AG20443 (cell line): ENCODE measurements at places on chromosomes 1 and 21.
A peak's percentile ranks its signal among the peaks of the same experiment; 100 is the strongest.

DNA sequence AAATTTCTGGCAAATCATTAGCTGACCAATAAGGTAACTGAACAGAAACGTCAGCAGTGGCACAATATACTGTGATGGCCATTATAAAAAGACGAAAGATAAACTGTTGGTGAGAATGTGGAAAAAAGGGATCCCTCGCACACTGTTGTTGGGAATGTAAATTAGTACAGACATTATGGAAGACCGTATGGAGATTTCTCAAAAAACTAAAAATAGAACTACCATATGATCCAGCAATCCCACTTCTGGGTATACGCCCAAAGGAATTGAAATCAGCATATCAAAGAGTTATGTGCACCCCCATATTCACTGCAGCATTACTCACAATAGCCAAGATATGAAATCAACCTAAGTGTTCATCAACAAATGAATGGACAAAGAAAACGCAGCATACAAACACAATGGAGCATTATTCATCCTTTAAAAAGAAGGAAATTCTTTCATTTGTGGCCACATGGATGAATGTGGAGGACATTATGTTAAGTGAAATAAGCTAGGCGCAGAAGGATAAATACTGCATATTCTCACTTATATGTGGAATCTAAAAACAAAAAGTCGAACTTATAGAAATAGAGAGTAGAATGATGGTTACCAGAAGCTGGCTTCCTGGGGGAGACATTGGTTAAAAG lies 257.7 kb downstream of the RHOU start:
- no peak for DNase-seq

DNA sequence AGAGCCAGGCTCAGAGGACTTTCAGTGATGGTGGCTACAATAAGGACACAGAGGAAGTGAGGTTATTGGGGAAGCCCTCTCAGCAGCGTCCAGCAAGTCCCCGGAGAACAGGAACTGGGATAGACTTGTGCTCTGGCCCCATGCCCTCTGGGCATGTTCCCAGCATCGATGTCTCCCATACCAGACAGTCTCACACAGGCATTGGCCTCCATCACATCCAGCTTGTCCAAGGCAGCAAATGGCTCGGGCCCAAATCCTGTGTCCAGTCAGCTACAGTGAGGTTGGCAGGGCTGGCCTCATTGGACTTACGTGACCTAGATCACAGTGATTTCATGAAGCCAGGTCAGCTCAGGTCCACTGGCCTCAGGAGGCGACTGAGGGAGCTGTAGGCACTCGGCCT lies 19.6 kb upstream of the TMEM54 start:
- DNase-seq: no peak

DNA sequence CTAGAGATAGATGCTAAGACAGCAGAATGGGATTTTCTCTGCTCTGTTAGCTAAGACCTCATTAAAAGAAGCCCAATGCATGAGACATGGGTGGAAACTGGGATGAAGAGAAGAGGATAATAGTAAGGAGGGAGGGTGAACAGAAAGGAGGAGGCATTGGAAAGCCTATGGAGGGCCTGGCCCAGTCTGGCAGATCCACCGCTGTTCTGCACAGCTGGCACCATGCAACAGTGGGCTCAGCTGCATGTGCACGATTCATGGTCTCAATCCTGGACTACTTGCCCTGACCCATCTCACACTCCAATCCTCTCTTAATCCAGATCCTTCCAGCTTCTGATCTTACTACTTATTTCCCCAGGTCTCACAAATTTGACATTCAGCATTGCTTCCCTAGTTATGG lies 2.2 kb downstream of the PHC2 start:
- DNase-seq: no peak

DNA sequence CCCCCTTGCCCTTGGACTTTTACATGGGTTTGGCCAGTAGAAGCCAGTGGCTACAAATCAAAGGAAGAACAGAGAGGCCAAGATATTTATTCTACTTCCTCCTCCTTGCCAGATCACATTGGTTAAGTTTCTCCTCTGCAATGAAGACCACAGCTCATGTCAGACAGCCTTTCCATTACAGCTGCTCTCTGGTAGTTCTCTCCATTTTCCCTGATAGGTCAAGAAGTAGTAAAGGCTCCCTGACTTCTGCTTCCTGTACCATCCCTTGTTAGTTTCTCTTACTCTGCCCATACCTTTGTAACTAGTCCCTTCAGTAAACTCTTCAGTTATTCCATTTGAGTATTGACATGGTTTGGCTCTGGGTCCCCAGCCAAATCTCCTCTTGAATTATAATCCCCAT lies 27.8 kb downstream of the NME7 start:
- DNase-seq: no peak

- no peak for DNase-seq
Measured at GRCh38 chr1:175088525-175088951, 20.9 kb downstream of the TNN start.

GRCh38 chr1:153932156-153933131 lies 9.7 kb upstream of the GATAD2B start:
- no peak for DNase-seq

DNA sequence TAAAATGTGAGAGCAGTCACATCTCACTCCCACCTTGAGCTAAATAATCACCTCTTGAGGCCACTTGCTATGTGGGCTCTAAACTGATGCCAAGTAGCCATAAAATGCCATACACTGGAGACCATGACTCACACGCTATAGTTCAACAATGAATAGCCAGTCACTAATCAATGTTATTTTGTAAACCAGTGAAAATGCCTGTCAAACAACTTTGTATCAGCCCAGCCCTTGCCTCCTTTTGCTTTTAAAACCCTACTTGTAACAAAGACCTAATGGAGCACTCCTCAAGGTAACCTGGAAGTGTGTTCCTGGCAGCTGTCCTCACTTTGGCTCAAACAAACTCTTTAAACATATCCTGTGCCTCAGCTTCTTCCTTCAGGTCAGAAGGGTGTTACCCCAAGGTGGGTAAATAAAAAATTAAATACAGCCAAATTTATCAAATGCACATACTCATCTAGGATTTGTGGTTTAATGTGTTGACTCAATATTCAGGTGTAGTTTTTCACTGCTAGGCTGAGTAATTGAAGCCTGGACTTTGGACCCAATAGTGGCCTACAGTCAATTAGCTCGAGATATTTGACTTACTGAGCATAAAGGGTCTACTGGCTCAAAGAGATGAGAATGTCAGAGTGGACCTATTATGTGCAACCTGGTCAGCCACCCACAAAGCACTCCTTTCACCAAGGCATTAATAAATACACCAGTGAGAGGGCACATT lies 154.3 kb downstream of the COQ8A start:
- no peak for DNase-seq

DNA sequence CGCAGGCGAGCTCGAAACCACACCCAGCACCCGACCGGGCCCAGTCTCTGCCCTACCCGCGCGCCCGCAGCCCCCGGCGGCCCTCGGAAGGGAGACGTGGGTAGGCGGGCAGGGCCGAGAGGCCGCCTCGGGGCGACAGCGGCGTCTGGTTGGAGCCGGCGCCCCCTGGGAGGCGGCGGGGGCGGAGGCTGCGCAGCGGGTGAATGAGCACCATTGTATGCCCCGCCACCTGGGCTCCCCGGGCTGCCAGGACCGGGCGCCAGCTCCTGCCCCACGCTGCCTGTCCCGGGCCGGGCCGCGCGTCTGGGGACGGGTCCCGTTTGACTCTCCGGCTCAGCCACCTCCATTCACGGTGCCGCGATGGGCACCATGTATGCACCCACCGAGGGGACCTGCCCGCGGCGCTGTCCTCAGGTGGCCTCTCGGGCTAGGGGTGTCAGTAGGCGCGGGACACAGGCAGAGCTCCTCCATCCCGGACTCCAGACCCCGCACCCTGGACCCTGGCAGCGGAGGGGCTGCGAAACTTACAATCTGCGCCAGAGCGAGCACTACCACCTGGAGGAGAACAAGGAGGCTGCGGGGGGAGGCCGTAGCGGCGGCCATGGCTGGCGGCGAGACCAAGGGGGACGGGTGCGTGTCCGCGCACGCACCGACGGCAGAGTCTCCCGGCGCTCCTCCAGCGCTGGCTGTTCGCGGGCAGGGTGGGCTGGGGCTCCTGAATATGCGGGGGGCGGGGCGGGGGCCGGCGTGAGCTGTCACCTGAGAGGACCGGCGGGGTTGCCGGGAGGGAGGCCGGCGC lies at the start of gene COL9A2:
Gene COL9A2 (minus strand): TSS at position 692 of the 799 bp plus-strand sequence. CDS start 89 bp downstream, at position 603.
- peak; percentile 48 for DNase-seq

GRCh38 chr1:212060632-212061472 lies 25.3 kb downstream of the DTL start:
- no peak for DNase-seq

DNA sequence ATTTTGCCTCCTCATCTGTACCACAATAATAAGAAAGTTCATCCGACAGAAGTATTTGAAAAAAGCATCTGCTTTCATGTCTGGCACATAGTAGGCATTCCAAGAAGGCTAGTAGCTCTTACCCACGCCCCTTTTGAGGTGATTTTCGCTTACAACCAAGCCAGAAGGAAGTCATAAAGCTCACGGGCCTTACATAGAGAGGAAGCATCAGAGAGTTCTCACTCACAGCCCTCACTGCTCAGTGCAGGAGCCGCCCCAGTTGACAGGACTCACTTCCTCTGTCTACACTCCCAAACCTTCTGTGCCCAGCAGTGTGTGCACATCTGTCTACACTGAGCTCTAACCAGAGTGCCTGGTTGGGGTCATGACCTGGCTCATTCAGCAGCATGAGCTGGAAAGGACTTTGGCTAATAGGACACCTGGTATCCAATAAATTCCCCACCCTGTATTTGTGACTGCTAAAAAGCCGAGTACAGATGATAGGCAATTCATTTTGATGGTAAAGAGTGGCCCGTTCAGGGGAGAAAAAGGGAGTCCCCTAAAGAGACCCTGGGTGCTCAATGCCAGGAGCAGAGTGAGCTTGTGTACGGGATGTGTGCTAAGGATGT lies 36.8 kb upstream of the DUSP10 start:
- DNase-seq: no peak

DNA sequence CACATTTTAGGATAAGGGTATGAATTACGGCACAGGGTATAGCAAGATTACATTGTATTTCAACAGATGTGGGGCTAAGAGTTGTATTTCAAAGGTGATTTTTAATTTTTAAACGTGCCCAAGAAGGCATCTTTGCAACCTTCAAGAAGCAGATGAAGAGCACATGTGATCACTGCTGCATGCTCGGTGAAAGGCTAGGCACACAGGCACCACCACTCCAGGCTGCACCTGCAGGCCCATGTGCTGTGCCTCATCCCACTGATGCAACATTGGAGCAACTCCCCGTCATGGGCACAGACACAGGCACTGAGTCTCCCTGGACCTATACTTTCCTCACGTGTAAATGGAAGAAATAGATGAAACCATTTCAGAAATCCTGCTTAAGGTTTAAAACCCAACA lies 23.5 kb downstream of the UBE2G2 start:
- DNase-seq: no peak

- no peak for DNase-seq
Measured at GRCh38 chr1:181128592-181129497, 40.3 kb downstream of the IER5 start.

DNA sequence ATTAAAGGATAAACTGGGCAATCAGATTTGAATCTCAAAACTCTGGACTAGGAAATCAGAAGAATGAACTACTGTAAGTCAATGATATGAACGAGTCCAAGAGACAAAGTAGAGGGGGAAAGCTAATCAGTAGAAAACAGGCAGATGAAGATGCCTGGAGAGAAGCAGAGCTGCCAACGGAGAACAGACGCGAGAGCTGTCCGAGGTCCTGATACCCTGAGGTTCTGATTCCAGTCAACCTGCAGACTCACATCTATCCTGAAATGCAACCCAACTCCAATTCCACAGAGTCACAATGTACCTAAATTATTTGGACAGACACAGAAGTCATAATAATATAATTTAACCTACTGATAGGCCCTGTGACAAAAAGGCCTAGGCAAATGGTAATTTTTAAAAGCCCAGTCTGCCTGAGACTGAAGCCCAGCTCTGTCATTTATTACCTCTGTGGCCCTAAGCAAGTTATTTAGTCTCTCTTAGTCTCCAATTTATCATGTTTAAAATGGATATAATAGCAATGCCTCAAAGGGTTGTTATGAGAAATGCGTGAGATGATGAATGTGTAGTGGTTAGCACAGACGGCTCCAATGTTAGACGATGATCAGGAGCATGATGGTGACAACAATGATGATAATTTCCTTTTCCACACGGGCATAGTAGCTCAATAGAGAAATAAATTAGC lies 33.4 kb downstream of the RGS7 start:
- DNase-seq: peak; percentile 56

GRCh38 chr1:208595745-208596144 lies 351.6 kb upstream of the PLXNA2 start:
- no peak for DNase-seq

DNA sequence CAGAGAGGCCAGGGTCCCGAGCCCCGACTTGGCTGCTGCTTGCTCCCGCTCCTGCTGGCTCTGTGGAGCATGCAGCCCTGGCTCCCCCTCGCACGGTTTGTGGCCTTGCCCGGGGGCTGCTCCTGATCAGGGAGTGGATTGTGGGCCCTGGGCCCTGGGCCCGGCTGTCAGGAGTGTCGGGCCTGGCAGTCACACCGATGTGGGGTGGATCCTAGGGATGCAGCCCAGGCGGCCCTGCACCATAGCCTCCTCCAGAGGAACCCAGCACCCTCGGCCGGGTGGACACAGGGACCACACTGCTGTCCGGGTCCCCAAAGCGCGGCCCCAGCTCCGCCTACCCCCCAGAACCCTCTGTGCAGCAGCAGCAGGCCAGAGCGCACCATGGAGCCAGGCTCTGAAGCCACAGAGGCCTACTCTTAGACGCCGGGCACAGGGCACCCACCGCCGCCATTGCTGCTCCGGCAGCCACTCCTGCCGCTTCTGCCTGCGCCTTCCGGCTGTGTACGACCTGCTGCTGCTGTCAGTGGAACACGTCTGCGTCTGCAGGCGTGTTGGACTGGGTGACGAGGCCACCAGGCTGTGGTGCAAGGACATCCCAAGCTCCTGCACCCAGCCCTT lies 9.4 kb downstream of the SLX9 start:
- DNase-seq: no peak

- no peak for DNase-seq
Measured at GRCh38 chr21:38123626-38124025, 133.2 kb upstream of the KCNJ15 start.

- DNase-seq: no peak
Measured at GRCh38 chr1:82225421-82226185, 424.9 kb downstream of the ADGRL2 start.

- peak; percentile 97 for DNase-seq
Measured at GRCh38 chr1:151047591-151047924, at the start of gene C1orf56. C1orf56 (plus strand) TSS chr1:151047751; CDS start chr1:151047848, 97 bp downstream.

GRCh38 chr1:113137563-113137962 lies 64.6 kb downstream of the LRIG2 start:
- DNase-seq: no peak

GRCh38 chr1:182147136-182147820 lies 85.8 kb upstream of the ZNF648 start:
- DNase-seq: no peak

- DNase-seq: no peak
Measured at GRCh38 chr21:33902349-33902748, 13.3 kb downstream of the ATP5PO start.

DNA sequence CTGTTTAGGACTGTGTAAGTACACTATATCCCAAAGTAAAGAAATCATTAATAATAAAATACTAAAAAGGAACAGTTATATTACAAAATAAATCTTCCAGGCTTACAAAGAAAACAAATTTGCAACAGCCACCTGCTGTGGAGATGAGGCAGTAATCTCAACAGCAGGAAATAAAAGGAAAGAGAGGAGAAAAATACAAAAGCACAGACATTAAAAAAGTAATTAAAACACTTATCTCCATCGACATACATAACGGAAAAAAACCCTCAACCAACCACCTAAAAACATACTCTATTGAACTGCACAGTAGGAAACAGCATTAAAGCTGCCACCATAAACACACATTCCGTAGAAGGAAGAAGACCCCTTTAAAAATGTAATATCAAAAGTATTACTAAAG lies 317.6 kb downstream of the DPYD start:
- no peak for DNase-seq
